Posterior cingulate gyrus (tissue), 11 donors: ENCODE measurements at places on chromosomes 4 and X.

- no peak for DNase-seq
Observed at GRCh38 chr4:174135530-174135929, 147.9 kb downstream of the FBXO8 start.

GRCh38 chrX:103932133-103932532, 30.3 kb upstream of the TMSB15B start:
- DNase-seq, result no peak

- DNase-seq, result no peak
Observed at GRCh38 chr4:70930530-70931256, 28.5 kb downstream of the MOB1B start.

DNA sequence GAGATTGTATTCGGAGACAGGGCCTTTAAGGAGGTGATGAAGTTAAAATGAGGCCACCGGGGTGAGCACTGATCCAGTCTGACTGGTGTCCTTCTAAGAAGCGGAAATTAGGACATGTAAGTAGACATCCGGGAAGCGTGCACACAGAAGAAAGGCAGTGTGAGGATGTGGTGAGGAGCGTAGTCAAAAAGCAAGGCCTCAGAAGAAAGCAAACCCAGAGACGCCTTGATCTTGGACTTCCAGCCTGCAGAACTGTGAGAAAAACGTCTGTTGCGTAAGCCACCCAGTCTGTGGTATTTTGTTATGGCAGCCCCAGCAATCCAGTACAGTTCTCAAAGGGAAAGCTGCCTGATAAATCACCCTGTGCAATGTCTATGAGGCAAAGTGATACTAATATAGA, 153.5 kb downstream of the KCNIP4 start:
- no peak for DNase-seq

GRCh38 chr4:10273030-10273429, 156.4 kb upstream of the WDR1 start:
- no peak for DNase-seq

GRCh38 chrX:104621781-104622180, 55.8 kb downstream of the IL1RAPL2 start:
- DNase-seq, result no peak

DNA sequence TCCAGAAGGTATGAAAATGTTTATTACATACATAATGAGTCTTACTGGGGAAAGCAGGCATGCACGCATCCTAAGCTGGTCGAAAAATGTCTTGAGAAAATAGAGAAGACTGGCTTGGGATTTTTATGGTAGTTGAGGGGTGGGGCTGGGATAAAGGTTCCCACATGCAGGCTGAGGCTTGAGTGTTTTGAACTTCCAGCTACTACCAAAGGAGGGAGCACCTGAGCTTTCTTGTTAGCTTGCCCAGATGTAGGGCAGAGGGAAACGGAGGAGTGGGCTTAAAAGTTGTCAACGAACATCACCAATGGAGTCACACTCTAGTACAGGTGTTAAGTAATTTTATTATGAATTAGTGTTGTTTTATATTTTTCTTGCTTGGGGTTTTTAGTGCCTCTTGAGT, 39.6 kb upstream of the SRPX start:
- DNase-seq, result no peak

DNA sequence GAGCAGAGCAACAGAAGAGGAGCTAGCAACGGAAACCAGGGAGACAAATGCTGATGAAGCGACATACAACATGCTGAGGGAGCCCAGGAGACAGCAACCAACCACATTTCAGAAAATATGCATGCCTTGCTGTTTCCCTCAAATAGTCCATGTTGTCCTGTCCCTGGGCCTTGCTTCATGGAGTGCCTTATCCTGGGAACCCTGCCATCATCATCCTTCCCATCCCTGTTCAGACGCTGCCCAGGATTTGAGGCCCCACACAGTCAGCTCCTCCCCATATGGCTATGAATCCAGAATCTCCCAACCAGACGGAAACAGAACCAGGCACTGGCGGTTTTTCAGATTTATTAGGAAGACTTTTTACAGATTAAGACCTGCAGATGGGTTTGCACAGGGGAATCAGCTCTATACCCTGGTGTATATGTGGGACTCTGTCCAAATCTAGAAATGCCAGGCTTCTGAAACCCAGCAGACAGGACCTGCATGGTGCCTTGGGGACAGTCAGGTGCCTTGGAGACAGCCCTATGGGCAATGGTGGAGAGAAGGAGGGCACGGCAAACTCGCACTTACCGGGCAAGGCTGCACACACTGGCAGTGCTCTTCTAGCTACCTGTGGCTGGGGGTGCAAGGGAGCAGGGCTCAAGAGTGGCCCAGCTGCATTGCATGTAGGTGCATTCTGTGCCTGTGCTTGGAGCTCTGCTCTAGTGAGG, 199.7 kb upstream of the MAMLD1 start:
- DNase-seq, result no peak

DNA sequence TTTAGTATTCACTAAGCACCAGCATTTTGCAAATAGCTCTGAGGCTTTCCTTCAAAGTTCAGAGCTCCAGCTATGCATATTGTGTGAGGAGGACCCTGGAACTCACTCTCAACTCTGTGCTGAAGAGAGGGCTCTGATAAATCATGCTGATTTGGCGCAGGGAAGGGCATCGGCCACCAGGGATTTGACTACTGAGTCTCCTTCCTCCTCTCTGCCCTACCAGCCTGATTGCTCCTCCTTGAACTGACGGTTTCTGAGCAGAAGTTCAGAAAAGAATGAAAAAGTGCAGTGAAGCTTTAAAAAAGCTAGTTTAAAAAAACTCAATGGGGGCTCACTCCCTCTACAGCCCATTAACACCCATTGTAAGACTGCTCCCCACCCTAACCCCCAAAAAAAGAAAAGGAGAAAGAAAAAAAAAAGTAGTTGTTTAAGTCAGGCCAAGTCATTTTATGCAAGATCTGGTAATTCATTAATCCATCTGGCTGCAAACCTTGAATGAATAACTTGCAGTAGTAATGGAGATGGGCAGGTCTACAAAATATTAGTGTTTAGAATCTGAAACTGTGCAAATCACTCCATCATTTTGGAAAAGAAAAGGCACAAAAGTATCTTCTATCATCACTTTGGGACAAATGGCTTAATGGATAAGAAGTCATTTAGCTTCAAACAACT, 13.3 kb downstream of the PPARGC1A start:
- DNase-seq, result no peak

- no peak for DNase-seq
Observed at GRCh38 chr4:176841711-176842112, 49.0 kb upstream of the VEGFC start.

DNA sequence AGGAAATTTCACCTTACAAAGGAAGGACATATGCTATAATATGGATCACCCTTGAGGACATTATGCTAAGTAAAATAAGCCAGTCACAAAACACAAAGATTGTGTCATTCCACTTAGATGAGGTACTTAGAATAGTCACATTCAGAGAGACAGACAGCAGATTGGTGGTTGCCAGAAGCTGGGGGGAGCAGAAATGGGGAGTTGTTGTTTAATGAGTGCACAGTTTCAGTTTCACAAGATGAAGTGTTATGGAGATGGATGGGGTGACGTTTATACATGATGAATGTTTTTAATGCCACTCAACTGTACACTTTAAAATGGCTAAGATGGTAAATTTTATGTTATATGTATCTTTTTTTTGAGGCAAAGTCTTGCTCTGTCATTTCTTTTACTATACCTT, 14.8 kb upstream of the SPON2 start:
- DNase-seq, result no peak

- no peak for DNase-seq
Observed at GRCh38 chr4:55517526-55518229, 29.0 kb downstream of the CLOCK start.

DNA sequence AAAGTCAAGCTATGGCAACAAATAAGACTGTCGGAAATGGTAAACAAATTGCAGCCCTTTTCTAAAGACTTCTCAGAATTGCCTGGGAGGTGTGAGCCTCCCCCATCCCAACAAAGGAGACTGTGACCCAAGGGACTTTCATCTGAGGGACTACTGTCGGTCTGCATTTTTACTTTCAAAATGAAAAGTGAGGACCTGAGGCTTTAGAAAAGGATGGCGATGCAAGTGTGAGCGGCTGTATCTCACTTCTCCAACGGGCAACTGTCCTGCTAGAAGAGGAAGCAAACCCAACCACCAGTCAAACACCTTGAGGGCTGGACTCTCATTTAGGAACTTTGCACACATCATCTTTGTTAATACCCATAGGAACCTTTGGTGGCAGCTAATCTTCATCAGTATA, 62.6 kb upstream of the CLNK start:
- DNase-seq, result no peak

DNA sequence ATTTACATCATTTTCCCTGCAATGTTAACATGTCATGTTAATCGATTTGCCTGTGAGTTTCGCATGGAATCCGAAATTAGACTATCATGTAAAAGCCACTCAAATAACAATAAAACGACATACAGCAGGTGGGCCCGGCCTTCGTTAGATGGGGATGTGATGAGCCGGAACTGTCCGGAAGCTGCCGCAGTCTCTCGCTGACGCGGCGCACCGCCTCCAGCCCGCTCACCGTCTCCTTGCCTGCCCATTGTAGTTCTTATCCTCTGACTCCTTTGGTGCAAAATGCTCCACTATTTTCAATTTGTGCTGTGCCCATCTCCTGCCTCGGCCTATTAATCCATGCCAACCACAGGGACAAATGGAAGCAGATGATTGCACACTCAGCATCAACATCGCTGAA, 877.5 kb upstream of the TENM3 start:
- DNase-seq, result no peak

DNA sequence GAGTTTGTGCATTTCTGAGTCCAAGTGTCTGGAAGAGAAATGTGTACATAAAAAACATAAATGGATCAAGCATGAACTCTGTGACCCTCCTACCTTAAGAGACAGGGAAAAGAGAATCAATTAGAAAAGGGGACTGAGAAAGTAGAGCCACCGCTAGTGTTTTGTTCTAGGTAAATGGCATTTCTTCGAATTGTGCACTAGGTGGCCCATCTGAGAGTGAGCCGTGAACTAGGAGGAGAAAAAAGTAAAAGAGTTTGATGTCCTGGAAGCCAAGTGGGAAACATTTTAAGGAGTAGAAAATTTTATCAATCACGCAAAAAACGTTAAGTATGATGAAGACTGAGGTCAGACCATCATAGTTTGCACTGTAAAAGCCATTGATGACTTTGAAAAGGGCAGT, 55.1 kb downstream of the NAF1 start:
- DNase-seq, result no peak

GRCh38 chrX:133306316-133306715, 88.2 kb upstream of the TFDP3 start:
- DNase-seq, result no peak

DNA sequence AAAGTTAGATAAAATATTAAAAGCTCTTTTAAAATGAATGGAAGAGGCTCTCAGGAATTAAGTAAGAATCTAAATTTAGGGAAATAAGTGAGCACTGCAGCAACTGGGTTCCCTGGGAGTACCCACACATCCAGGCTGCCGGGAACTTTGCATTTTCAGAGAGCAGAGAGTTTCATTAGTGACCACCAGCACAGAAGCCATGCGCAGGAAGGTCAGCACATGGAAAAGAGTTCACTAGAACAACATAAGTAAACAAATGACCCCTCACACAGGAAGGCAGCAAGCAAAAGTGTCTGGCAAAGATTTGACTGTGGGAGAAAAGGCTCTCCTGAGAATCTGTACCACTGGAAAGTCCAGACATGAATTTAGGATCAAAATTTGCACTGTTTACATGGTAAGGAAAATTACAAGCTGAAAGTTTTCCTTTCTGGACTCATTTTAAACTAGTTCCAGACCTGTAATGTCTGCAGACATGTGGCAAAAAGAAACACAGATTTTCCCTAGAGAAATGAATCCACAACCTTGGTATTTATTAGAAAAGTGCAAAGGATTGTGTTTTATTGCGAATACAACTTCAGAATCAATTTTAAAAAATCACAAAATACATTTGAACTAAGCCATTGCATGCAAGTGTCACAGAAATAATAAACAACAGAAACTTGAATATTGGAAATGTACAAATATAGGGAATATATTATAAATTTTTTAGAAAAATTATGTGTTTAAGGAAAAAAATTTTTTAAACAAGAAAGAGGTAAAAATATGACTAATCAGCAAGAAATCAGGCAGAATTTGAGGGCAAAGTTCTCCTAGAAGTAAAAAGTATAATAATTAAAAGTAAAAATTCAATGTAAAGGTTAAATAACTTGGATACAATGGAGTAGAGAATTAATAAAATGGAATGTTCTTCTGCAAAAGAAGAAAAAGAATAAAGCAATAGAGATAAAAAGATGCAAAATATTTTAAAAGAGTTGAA, 18.4 kb upstream of the MYOZ2 start:
- no peak for DNase-seq

DNA sequence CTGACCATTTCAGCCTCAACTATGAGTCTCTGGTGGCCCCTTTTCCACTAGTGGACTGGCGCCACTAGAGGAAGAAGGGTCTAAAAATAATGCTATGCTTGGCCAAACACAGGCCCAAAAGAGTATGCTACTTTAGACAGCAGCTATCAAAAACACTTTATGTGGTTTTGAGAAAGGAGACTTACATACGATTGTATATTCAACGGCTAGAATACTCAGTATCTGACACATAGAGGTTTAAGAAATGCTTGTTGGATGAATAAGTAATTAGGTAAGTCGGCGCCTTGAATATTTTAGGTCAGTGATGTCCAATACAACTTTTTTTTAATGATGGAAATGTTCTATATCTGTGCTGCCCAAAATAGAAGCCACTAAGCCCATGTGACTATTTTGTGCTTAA, 25.7 kb upstream of the TMPRSS11A start:
- DNase-seq, result no peak

DNA sequence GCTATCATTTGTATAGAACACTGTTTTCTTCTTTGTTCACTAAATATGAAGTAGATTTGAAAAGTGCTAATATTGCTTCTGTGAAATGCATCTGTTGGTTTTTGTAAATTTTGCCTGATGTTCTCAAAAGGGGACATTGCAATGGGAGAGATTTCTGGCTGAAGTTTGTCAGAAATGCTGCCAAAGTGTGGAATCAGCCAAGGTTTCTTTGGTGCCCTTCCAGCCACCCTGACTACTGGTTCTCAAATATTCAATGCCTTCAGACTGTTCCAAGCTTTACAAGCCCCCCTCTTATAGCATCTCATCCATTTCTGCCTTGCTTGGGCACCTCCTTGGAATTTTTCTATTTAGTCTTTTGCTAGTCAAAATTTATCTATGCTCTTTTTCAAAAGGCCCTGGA, 60.6 kb upstream of the TMLHE start:
- no peak for DNase-seq

- DNase-seq, result no peak
Observed at GRCh38 chr4:98539299-98539698, 119.1 kb downstream of the TSPAN5 start.

DNA sequence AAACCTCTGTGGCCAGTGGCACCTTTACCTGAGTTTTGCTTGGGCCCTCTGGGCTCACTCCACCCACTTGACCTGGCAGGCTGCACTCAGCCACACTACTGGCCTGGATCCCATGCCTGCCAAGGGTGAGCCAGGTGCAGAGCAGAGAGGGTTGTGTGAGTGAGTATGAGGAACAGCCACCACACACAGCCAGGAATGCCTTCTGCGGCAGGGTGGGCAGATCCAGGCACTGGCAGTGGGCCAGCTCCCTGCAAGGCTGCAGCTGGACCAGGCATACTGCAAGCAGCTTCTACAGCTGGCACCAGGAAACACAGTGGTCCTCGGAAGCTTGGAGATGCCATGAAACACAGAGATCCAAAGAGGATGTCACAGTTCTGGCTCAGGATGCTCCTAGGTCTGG, 570.1 kb upstream of the ACTRT1 start:
- DNase-seq, result no peak
